Stimulated activated CD4-positive, alpha-beta T cell treated with anti-CD3 and anti-CD28 coated beads, TNF-alpha, amount 100 ng/mL, for 1 hour (primary cell): ENCODE measurements at places on chromosomes 1 and 21.

DNA sequence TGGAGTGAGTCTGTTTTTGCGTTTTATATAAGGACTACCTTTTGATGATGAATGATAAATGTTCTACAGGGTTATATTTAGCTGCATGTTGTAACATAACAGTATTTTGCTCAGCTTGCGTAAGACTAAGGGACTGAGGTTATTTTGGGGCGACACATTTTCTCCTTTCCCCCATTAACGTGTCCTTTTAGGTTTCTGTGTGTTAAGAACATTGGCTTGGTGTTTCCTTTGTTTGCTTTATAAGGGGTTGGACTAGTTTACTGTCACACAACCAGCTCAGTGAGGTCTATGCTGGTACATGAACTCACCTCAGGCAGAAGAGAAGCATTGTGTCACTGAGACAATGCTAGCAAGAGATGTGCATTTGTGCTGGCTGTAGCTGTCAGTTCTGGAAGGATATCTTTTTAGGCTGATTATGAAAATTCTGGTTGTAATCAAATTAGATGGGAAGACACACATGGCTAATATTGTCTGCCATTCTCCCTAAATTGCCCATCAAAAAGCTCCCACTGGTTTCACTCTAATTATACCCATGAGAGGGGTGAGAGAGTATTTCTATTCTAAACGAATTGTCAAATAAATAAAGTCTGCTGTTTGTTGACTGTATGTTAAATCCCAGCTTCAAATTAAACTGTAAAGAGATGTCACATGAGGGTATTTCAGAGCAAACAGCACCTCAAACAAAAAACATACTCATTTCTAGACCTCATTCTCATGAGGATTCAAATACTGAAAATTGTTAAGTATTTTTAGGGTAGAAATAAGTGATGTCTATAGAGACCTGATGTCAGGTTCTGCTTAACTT lies 62.6 kb downstream of the CDC14A start:
- DNase-seq, result no peak

GRCh38 chr1:204139088-204139487 lies 12.8 kb downstream of the ETNK2 start:
- no peak for DNase-seq

DNA sequence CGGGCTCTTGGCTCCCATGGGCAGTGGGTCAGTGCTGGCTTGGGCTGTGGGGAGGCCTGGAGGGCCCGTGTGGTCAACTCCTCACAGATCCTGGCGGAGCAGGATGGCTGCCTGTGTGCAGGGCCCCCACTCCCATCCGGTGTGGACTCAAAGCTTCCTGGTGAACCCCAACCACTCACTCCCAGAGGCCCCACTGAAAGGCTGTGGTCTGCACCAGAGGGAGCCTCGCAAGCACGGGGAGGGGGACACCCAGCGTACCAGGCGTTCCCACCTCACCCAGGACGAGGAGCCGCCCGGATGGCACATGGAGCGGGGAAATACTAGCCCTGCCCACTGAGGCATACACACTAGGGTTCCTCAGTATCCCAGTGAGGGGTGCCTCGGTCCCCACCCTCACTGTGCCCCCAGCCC lies 75.4 kb upstream of the ACTRT2 start:
- no peak for DNase-seq

DNA sequence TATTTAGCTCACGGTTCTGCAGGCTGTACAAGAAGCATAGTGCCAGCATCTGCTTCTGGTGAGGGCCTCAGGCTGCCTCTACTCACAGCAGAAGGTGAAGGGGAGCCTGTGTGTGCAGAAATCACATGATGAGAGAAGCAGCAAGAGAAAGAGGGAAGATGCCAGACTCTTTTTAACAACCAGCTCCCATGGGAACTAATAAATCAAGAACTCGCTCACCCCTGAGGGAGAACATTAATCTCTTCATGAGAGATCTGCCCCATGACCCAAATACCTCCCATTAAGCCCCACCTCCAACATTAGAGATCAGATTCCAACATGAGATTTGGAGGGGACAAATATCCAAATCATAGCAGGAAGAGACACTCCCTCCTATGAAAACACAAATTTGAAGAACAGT lies 74.1 kb downstream of the OLFML2B start:
- DNase-seq, result no peak

DNA sequence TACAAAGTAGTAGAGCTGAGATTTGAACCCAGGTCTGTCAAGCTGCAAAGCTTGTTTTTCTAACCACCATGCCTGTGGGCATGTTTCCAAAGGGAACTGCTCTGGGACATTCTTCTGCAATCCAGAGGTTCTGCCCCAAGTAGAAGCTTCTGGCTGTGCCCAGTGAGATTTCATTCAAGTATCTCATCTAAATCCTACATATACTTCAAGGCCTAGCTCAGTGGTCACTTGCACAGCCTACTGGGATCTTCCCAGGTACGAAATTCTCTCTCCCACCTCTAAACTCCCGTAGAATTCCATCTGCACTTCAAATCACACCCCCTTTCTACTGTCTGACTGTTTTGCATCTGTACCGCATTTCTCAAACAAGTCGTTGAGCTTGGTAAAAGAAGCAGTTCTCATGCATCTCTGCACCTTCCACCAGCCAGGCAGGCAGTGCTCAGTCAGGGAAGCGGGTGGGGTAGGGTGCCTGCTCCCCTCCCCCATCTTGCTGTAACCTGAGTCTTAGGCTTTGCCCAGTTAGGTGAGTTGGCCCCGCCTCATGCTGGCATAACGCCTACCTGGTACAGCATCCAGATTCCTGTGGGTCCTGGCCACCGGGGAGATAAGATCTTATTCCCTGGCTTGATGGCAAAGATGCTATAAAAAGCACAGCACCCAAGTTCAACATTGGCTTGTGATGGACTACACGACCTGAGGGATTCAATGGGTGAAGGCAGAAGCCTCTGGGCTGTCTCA lies 13.5 kb downstream of the SLC9A1 start:
- DNase-seq, result no peak

DNA sequence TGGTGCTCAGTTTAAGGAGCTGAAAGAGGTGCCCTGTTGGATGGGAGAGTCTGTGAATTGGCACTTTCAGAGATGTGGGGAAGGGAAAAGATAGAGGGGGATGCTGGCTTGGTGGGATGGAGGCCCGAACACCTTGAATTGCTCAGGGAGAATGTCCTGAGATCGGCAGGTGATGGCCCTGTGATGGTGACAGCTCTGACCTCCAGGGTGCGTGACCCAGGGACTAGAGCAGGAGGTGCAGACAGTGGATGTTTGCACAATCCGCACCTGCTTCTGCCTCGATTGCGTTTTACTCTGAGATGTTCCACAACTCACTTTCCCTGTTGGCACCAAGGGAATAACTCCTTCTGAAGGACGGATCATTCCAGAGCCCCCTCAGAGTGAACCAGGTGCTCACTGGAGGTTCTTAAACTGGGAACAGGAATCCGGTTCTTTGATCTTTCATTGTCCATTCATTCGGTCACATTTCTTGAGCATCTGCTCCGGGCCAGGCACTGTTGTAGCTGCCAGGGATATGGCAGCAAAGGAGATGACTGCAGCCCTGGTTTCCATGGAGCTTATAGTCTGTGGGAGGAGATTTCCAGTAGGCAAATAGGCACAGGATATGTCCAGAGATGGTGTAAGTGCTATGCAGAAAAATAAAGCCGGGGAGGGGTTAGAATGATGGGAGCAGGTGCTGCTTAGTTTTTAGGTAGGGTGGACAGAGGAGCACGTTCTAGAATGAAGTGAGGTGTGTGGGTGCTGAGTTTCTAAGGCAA lies 226.6 kb upstream of the TMEM51 start:
- DNase-seq, result no peak

GRCh38 chr1:55120538-55120937 lies 81.2 kb downstream of the PCSK9 start:
- DNase-seq, result no peak
